ENCODE measurements at places on chromosomes 6 and 20.

DNA sequence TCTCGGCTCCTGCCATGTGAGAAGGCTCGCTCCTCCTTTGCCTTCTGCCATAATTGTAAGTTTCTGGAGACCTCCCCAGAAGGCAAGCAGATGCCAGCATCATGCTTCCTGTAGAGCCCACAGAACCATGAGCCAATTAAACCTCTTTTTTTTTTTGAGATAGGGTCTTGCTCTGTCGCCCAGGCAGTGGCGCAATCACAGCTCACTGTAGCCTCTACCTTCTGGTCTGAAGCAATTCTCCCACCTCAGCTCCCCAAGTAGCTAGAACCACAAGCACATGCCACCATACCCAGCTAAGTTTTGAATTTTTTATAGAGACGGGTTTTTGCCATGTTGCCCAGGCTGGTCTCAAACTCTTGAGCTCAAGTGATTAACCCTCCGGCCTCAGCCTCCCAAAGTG, 28.6 kb downstream of the RING1 start:
- DNase-seq, result no peak

- no peak for DNase-seq
Observed at GRCh38 chr20:60904730-60905129, 347.3 kb upstream of the CDH4 start.

GRCh38 chr6:79420054-79420453, 117.2 kb downstream of the LCA5 start:
- DNase-seq, result no peak

GRCh38 chr6:83411731-83412130, 19.1 kb downstream of the ME1 start:
- DNase-seq, result no peak

GRCh38 chr6:108497883-108498282, 62.8 kb upstream of the FOXO3 start:
- peak; percentile 49 for DNase-seq

DNA sequence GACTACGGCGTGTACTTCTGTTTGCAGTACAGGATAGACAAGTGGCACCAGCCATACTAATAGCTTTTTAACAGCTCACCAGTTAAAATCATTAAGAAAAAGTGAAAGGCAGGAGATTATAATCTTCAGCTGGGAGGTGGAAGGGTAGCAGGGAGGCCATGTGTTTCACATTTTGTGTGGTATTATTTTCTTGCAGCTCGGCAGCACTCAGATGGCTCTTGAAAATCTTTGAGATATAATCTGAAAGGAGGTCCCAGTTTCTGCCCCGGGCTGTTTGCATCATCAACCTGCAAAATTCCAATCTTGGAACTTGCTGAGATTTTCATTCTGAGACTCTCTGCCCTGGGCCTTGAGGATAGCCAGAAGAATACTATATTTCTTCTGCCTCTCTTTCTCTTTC, 87.5 kb upstream of the HDAC2 start:
- no peak for DNase-seq

DNA sequence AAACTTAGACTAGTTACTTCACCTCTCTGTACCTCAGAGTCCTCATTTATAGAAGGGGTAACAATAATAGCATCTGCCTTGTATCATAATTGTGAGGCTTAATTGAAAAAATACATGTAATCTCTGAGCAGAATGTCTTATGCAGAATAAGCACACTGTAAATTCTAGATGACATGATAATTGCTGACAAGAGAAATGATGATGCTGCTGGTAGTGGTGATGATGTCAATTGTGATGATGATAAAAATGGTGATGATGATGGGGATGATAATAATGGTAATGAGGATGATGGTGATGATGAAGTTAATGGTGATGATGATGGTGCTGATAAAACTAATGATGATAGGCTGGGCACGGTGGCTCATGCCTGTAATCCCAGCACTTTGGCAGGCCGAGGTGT, 346.1 kb upstream of the CDH4 start:
- DNase-seq, result no peak

GRCh38 chr20:19778404-19778803, 20.3 kb downstream of the RIN2 start:
- DNase-seq, result no peak

DNA sequence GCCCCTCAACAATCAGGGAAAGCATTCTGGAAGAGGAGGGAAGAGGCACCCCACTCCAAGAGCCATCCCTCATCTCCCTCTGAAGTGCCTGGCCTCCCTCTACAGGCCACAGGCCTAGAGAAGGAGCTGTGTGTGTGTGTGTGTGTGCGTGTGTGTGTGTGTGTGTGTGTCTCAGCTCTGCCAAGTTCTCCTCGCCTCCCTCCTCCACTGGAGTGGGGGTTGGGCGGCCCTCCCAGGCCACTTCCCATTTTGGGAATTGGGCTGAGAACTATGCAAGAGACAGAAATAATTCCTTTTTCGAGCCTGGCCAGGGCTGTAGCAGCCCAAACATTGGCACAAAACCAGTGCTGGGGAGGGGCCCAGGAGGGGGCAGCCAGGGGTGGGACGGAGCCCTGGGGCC, 35.7 kb downstream of the KCNB1 start:
- no peak for DNase-seq

- peak; percentile 83 for DNase-seq
Observed at GRCh38 chr20:35329435-35330139, 37.4 kb upstream of the FAM83C start.

- no peak for DNase-seq
Observed at GRCh38 chr6:111068866-111069234, 18.5 kb upstream of the SLC16A10 start.

DNA sequence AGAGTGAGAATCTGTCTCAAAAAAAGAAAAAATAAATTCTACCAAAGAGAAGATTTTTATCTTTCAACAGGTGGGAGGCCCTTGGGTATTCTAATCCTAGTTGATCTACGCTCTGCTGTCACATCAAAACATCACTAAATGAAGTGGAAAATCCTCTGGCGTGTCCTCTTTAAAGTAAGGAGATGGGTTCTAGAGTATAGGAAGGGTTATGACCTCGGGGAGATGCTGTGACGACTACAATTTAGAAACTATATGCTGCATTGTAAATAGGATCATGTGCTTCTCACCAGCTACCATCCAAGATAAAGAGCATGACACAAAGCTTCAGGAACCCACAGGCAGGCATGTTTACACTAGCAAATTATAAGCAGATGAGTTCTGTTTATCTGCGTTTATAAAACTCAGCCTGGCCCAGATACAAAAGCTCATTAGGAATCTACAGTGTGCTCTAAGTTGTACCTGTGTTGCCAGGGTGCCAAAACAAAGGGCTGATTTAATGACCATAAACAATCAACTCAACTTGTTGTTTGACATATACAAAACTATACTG, 197.1 kb upstream of the PLN start:
- DNase-seq, result no peak

GRCh38 chr6:19158586-19158985, 678.6 kb upstream of the ID4 start:
- DNase-seq, result no peak

GRCh38 chr6:47727391-47727790, 29.0 kb downstream of the ADGRF4 start:
- no peak for DNase-seq

DNA sequence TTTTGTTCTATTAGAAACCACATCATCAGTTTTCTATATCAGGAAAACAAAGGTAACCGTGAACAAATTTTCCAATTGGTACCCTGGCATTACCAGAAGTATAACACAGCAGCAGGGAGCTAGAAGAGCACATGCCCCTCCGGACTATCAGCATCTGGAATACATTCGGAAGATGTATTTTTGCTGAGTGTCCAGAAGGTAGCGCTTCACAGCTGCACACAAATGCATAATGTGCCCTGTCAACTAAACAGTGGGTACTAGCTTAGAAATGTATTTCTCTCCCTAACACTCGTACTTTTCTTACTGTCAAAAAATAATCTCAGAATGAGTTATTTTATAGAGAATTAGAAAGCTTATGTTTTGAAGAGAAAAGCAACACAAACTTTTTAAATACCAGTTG, 77.6 kb downstream of the HUS1B start:
- DNase-seq, result peak; percentile 65

- DNase-seq, result peak; percentile 82
Observed at GRCh38 chr6:105402939-105403935, at the start of gene PREP. Gene PREP (minus strand): TSS chr6:105403082. CDS start chr6:105402891, 191 bp downstream.

DNA sequence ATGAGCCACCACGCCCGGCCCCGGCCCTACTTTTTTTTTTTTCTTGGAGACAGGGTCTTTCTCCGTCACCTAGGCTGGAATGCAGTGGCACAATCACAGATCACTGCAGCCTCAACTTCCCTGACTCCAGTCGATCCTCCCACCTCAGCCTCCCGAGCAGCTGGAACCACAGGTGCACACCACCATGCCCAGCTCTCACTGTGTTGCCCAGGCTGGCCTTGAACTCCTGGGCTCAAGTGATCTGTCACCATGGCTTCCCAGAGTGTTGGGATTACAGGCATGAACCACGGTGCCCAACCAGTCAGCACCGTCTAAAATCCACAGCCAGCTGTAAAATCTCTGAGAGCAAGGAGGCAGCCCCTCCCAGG, 17.4 kb downstream of the SLC17A9 start:
- DNase-seq, result no peak

GRCh38 chr20:46546298-46546697, 4.2 kb downstream of the OCSTAMP start:
- DNase-seq, result no peak

DNA sequence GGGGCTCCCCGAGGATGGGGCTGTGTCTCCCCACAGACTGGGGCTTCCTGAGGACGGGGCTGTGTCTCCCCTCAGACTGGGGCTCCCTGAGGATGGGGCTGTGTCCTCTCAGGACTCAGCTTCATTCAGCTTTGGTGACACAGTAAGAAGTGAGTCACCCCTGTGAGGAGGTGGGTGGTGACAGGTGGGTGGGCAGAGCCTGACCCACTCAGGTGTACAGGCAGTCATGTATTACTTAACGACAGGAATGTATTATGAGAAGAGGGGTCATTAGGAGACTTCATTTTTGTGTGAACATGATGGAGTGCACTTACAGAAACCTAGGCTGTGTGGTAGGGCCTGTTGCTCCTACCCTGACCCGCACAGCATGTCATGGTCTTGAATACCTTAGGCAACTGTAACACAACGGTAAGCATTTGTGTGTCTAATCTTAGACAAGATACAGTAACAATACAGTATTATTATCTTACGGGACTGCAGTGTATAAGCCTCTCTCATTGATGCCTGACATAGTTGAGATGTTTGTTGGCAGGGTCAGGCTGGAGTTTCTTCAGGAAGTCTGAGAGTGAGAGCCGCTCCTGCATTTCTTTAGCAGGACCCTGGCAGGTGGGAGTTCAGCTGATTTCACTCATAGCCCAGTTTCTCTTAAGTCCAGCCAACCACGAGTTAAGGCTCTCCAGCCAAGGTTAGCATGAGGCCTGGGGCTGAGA, 10.9 kb upstream of the PGC start:
- DNase-seq, result no peak

DNA sequence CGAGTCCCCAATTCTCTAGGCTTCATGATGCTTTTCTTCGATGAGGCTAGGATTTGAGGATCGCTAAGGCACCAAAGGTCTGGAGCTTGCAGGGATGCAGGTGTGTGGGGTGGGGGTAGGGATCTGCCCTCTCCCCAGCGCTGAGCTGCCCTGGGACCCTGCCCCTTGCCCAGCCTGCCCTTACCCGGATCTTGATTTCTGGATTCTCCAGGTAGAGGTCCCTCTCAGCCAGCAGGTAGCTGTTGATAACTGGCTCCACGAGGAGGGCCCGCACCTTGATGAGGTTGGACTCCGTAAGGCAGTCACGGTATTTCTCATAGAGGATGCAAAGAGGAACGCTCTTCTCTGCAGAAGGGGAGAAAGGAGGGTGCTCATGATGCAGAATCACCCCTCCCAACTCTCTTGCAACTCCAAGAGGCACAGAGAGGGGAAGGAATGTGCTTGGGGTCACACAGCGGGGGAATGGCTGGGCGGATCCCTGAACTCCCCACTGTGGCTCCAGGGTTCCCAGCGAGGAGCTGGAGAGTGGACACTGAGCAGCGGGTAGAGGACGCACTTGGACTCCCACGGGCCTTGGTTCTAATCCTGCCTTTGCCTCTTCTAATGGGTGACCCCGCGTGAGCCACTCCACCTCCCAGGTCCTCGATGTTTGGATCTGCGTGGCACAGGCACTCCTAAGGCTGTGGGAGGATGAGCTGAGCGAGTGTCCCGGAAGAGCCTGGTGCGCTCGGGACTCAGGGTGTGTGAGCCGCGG, 32.7 kb downstream of the TGM2 start:
- DNase-seq, result no peak

GRCh38 chr20:4082406-4083097, 67.2 kb upstream of the RNF24 start:
- DNase-seq, result peak; percentile 83

DNA sequence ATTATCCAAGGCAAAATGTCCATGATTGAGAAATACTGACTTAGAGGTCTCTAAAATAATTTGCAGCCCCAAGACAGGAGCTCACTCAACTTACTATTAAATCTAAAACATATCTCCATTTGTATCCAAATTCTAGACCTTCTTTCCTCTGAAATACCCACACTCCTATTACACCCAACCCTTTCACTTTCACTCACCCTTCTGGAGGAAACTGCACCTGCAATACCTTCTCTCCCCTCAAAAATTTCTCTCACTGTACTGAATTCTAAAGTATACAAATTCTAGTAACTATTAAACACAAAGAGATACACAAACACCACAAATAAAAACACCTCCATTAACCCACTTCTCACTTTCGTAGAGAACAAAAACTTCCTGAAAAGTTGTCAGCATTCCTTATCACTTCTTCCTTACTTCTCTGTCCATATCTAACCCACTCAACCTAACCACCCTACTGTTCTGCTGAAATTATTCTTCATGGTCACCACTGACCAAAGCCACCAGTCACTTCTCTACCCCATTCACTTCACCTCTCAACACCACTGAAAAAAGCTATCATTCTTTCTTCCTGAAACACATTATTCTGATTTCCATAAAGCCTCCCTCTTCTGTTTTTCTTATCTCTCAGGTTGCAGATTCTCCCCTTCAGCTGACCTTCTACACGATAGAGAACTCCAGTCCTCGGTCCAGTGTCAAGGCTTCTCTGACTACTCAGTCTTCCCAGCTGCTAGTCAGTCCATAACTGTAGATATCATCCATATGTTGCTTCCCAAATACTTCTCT, 12.0 kb downstream of the LMBRD1 start:
- DNase-seq, result no peak

GRCh38 chr6:121076119-121076518, 258.2 kb downstream of the TBC1D32 start:
- no peak for DNase-seq

Measured in HuH-7 (cell line).